ENCODE measurements at places on chromosomes 6 and 20. TPM values are rescaled to one million over a fixed set of nuclear protein-coding genes. Genes with fewer than 3 reads are reported as not detected.
A peak's percentile ranks its signal among the peaks of the same experiment; 100 is the strongest.

DNA sequence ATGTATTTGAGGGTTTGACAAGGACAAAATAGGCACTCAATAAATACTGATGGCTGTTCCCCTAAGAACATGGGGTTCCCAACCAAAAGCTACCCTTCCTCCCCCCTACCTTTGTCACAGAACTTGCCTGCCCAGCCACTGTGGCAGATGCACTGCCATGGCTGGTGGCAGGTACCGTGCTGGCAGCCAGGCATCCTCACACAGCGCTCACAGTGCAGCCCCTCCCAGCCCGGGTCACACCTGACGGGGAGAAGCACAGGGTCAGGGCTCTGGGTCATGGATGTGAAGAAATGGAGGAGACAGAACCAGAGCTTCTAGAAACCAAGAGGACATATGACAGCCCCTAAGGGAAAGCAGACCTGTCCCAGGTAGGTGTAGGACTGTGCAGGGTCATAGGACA, 2.5 kb downstream of the DLK2 start:
- no peak for DNase-seq

GRCh38 chr6:111841822-111842221, 31.4 kb downstream of the FYN start:
- DNase-seq, result peak; percentile 83

GRCh38 chr6:115945306-115945705, 115.4 kb downstream of the FRK start:
- DNase-seq, result no peak

GRCh38 chr6:110537208-110538123, 61.1 kb upstream of the SLC22A16 start:
- peak; percentile 47 for DNase-seq

GRCh38 chr6:42423244-42423643, 28.5 kb downstream of the TRERF1 start:
- DNase-seq, result no peak

LY6G5C gene
- total RNA-seq, result 5.4 TPM

DNA sequence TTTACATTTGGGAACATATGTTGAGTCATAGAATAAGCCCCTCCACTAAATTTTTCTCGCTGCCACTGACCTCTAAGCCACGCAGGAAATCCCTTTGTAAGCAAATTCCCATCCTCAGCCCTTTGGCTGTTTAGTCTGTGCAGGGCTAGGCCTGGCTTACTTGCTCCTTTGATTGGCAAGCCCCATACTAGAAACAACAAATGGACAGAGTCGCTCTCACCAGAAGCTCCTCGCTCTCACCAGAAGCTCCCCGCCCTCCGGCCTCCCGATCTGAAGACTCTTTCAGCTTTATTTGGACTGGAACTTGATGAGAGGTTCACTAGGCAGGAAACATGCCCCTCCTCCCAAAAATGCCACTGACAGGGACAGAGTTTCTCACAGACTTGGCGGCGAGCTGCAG, 149.2 kb upstream of the EXOC2 start:
- DNase-seq, result no peak

MRPS26 gene
- 35.6 TPM for total RNA-seq

GRCh38 chr6:148222376-148222775, 120.3 kb upstream of the SASH1 start:
- DNase-seq, result no peak

- DNase-seq, result no peak
Observed at GRCh38 chr20:45860560-45861220, 3.3 kb downstream of the ZSWIM3 start.

YWHAB gene
- total RNA-seq, result 377 TPM

GRCh38 chr6:48611332-48611731, 500.3 kb upstream of the PTCHD4 start:
- no peak for DNase-seq

COX4I2 gene
- total RNA-seq, result not detected

DNA sequence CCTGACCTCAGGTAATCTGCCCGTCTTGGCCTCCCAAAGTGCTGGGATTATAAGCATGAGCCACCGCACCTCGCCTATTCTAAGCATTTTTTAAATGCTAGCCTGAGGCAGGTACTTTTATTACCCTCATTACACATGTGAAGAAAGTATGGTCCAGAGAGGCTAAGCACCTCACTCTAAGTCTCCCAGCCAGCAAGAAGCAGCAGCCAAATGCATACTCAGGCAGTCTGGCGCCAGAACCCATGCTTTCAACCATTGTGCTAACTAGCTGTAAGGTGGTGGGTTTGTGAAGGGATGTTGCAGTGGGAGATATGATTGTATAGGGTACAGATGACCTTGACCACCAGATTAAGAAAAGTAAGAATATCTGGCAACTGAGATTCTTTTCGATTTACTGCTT, 26.1 kb upstream of the RIPOR2 start:
- DNase-seq, result no peak

DNA sequence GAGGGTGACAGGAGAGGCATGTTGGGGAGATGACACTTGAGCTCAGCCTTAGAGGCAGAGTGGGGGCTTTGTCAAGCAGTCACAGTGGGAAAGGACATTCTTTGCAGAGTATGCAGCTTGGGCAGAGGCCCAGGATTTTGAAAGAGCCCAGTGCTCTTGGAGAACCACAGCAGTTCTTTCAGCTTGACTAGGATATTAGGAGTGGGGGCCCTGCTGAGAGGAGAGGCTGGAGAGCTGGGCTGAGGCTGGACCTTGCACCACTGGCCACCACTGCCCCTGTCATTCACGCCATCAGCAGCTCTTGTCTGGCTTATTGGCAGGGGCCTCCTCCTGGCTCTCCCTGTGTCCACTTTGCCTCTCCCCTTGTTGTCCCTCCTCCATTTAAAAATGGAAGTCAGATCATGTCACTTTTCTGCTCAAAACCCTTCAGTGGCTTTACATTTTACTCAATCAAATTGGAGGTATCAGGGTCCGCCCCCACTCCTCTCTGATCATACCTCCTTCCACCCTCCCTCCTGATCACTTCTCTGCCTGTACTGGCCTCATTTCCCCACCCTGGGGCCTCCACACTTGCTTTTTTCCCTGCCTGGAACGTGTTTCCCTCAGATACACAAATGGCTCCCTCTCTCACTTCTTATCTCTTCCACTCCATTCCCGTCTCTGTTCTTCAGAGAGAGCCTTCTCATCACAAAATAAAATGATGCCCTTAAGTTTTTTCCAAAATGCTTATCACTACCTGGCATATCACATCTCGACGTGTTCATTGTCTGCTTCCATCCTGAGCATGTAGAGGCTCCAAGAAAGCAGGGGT, 10.5 kb downstream of the MANBAL start:
- no peak for DNase-seq

Data from Calu3 (cell line).